ENCODE measurements at places on chromosomes 7 and 10. TPM values are rescaled to one million over a fixed set of nuclear protein-coding genes. Genes with fewer than 3 reads are reported as not detected.

DNA sequence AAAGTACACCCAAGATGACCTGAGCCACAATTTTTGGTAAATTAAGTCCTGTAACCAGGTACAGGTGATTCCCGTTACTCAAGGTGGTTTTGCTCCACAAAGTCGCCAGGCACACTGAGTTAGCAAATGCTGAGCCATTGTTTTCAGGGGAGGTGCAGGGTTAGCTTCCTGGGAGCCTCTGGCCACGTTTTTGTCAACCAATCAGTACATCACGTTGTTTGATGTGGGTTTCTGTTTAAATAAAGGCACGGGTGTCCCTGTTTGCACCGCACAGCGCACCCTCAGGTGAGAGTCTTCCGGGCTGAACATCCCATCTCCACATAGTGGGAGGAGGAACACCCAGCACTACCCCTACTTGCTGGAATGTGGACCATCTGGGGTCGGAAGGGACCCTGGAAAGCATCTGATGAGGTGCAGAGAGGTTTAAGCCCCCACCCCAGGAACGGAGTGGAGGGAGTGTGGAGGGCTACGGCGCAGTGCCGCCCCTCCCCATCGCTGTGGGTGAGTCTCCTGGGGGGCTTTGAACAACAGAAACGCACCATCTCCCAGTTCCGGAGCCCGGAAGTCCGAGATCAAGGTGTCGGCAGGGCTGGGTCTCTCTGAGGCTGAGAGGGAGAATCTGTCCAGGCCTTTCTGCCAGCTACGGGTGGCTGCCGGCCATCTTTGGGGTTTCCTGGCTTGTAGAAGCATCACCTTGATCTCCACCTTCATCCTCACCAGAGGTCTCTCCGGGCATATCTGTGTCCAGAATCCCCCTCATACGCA, 42.5 kb downstream of the PRKAG2 start:
- DNase-seq, result no peak

GRCh38 chr7:137989094-137989493, 12.8 kb downstream of the CREB3L2 start:
- no peak for DNase-seq

GRCh38 chr7:90771281-90771680, 175.2 kb downstream of the CDK14 start:
- DNase-seq, result no peak

GRCh38 chr7:121420976-121421375, 24.9 kb upstream of the FAM3C start:
- DNase-seq, result no peak

GRCh38 chr10:124174071-124174566, 80.7 kb upstream of the CHST15 start:
- no peak for DNase-seq

GRCh38 chr10:76647301-76647700, 990.3 kb downstream of the KCNMA1 start:
- no peak for DNase-seq

GIMAP2 gene
- total RNA-seq, result 12.7 TPM

GRID1 gene
- total RNA-seq, result 14.6 TPM

OGDHL gene
- 23.2 TPM for total RNA-seq

NME8 gene
- not detected for total RNA-seq

DUS4L gene
- total RNA-seq, result 11.1 TPM
